Osteocyte (in vitro differentiated cells): ENCODE measurements at places on chromosomes 3 and 15. TPM values are rescaled to one million over a fixed set of nuclear protein-coding genes. Genes with fewer than 3 reads are reported as not detected.

- no peaks in the 10 kb centered on the region for H3K27me3 ChIP-seq
- DNase-seq = no peak
- H3K4me3 ChIP-seq = no peak overlapping the region
- peaks cover 9% of the 10 kb centered on the region for H3K4me1 ChIP-seq
- peaks cover 8% of the 10 kb centered on the region for H3K36me3 ChIP-seq
Measured at GRCh38 chr3:196563721-196564225, 4.6 kb downstream of the WDR53 start.

FAM131A gene
- total RNA-seq = 10.1 and 11.3 TPM in 2 replicates

DNA sequence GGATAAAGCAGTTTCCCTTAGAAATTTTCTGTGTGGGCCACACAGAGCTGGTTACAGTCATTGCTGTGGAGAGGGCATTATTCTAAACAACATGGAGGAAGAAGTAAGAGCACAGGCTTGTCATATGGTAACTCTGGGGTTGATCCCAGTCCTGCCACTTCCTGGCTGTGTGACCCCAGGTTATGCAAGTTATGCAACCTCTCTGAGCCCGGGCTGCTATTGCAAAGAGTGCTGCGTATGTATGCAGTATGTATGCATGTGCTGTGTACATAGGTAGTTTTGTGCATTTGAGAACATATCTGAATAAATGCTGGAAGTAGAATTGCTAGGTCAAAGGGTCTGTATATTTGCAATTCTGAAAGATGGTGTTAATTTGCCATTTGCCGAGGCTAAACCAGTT is 9.2 kb downstream of the SPSB4 start:
- no peaks in the 10 kb centered on the region for H3K36me3 ChIP-seq
- no peak overlapping the region for H3K4me3 ChIP-seq
- H3K27me3 ChIP-seq = no peaks in the 10 kb centered on the region
- H3K4me1 ChIP-seq = peaks cover 11% of the 10 kb centered on the region

GRCh38 chr3:195896361-195897080 is 11.8 kb downstream of the TNK2 start:
- no peak for DNase-seq
- H3K36me3 ChIP-seq = no peaks in the 10 kb centered on the region
- peak overlapping the region; percentile 71 for H3K4me3 ChIP-seq
- peak overlapping the region; percentile 92 for H3K27ac ChIP-seq
- H3K4me1 ChIP-seq = peaks cover 73% of the 10 kb centered on the region
- no peaks in the 10 kb centered on the region for H3K27me3 ChIP-seq

DNA sequence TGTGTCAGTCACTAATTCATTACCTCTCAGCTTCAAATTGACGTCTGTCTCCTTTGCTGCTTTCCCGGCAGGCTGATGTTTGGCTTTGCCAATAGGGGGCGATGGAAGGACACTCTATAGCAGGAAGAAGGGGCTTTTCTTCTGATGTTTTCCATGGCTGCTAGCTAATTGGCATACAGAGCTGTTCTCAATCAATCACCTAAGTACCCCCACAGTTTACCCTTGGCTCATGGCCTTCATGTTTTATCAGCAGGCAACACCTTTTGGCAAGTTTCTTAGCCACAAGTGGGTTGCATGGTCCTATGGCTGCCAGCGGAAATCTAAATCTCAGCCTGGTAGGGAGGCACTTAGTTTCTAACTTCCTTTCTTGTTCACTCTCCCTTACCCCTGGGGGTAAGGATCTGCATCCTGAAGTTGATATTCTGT is 45.0 kb downstream of the ESYT3 start:
- peaks cover 15% of the 10 kb centered on the region for H3K27me3 ChIP-seq
- peaks cover 2% of the 10 kb centered on the region for H3K36me3 ChIP-seq
- H3K4me1 ChIP-seq = no peaks in the 10 kb centered on the region
- H3K4me3 ChIP-seq = no peak overlapping the region

CTSH gene
- 6.1 and 6.4 TPM in 2 replicates for total RNA-seq

DNA sequence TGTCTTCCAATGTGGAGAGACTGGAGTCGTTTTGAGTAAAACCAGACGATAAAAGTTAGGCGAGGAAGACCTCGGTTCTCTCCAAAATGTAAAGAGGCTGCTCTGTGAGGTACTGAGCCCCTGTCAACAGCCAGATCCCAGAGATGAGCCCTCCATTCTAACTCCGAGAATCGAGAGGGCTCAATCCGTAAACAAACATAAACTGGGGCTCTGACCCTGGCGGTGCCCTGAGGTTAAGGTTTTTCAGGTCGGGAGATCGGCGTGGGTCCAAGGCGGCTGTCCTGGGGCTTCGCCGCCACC is 417 bp downstream of the TBCCD1 start:
- peaks cover 8% of the 10 kb centered on the region for H3K36me3 ChIP-seq
- no peak for DNase-seq
- H3K4me3 ChIP-seq = peak overlapping the region; percentile 92
- peak overlapping the region; percentile 91 for H3K27ac ChIP-seq
- H3K27me3 ChIP-seq = no peaks in the 10 kb centered on the region

ADAMTS9 gene
- 0.94 and 1.5 TPM in 2 replicates for total RNA-seq

DNA sequence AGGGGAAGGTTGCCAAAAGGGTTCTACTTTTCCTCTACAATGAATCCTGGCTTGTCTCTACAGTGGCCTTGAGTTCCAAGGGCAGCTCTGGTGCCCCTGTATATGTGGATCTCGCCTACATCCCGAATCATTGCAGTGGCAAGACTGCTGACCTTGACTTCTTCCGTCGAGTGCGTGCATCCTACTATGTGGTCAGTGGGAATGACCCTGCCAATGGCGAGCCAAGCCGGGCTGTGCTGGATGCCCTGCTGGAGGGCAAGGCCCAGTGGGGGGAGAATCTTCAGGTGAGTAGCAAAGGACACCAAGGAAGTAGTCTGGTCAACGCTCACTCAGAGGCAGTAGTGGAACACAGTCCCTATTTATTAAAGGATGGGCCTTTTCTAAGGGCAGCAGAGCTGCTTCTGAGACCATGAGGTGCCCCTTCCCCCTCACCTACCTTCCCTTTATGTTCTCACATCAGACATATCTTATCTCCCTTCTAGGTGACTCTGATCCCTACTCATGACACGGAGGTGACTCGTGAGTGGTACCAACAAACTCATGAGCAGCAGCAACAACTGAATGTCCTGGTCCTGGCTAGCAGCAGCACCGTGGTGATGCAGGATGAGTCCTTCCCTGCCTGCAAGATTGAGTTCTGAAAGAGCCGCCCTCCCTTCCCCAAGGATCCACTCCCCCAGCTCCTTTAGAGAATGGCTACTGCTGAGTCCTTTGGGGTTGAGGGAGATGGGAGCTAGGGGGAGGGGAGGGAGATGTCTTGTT is 12.4 kb downstream of the MAP1A start:
- DNase-seq = no peak
- H3K27ac ChIP-seq = peak overlapping the region; percentile 7
- no peaks in the 10 kb centered on the region for H3K27me3 ChIP-seq
- H3K4me1 ChIP-seq = peaks cover 12% of the 10 kb centered on the region

DNA sequence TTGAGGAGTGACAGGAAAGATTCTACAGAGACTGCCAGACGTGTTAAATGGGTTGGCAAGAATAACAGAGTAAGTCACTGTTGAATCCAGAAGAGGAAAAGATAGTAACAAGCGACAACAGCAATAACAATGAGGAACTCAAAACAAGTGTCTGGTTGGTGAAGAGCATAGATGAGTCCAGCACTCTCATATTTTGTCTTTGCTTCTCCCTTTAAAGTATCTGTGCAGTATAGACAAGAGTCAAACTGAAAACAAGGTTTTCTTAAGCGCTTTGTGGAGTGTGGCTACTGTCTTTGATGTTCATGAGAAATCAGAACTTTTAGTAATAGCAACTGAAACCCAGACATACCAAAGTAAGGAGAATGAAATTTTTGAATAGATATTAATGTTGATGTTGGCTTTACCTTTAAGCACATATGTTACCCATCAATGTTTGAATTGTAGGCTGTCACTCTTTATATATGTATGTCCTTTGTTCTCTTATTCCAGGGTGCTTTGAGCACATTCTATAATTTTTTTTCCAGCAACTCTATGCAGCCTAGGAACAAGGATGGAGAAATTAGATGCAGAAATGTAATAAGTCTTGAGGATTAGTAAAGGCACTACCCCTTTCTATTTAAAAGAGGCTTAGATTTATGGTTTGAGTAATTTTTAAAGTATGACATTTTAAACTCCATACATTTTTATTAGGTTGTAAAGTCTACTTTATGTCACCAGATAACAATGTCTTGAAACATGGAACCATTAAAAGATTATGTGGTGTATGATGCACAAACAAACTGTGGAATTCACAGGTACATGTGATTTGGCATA is 185.5 kb downstream of the NFKBIZ start:
- H3K4me3 ChIP-seq = no peak overlapping the region
- no peaks in the 10 kb centered on the region for H3K27me3 ChIP-seq
- no peaks in the 10 kb centered on the region for H3K36me3 ChIP-seq
- DNase-seq = no peak
- H3K27ac ChIP-seq = peak overlapping the region; percentile 31

- DNase-seq = no peak
- H3K4me1 ChIP-seq = peaks cover 6% of the 10 kb centered on the region
- H3K4me3 ChIP-seq = no peak overlapping the region
- no peak overlapping the region for H3K27ac ChIP-seq
- H3K27me3 ChIP-seq = no peaks in the 10 kb centered on the region
- no peaks in the 10 kb centered on the region for H3K36me3 ChIP-seq
Measured at GRCh38 chr15:50145451-50145872, 26.4 kb upstream of the ATP8B4 start.

SI gene
- total RNA-seq = not detected in 2 replicates

- no peaks in the 10 kb centered on the region for H3K36me3 ChIP-seq
- no peak for DNase-seq
- peaks cover 4% of the 10 kb centered on the region for H3K27me3 ChIP-seq
- H3K27ac ChIP-seq = no peak overlapping the region
- H3K4me1 ChIP-seq = no peaks in the 10 kb centered on the region
Measured at GRCh38 chr3:60009931-60010478, 960.2 kb upstream of the CFAP20DC start.

CLDN18 gene
- not detected in 2 replicates for total RNA-seq

DNA sequence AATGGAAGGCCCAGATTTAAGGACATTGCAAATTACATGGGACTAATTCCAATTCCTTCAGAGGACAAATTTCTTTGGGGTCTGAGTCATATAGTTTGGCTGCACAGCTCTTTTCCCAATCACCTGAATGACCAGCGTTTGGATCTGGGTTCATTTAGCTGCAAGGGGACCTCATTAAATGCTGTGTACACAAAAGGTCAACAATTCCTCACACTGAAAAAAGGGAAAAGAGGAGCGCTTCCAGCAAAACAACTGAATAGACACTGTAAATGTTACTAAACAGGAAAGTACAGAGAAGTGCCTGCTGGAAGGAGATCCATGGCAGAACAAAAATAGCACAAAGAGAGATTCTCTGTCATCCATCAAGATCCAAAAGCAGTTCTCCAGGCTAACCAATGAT is 356.0 kb upstream of the LMCD1 start:
- DNase-seq = no peak
- H3K4me3 ChIP-seq = no peak overlapping the region
- no peak overlapping the region for H3K27ac ChIP-seq

- no peaks in the 10 kb centered on the region for H3K4me1 ChIP-seq
- no peaks in the 10 kb centered on the region for H3K27me3 ChIP-seq
- no peak for DNase-seq
- H3K36me3 ChIP-seq = no peaks in the 10 kb centered on the region
- H3K27ac ChIP-seq = no peak overlapping the region
- H3K4me3 ChIP-seq = no peak overlapping the region
Measured at GRCh38 chr15:75008629-75009326, 13.4 kb downstream of the SCAMP5 start.

DNA sequence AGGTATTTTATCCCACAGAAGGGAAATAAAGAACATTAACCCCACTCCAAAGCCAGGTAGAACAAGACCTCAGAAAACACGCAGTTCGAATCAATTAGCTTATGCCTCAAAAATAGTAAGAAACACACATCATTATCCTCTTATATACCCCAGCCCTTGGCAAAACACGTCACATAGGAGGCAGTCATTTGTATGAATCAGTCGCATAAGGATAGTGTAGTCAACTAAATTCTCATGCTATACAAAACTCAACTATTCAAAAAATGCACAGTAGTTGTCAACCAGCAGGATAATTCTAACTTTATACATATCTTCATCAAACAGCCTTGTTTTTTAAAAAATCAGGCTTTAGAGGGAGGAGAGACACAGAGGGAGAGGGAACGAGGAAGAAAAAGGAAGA is 298.4 kb downstream of the FOXP1 start:
- H3K27ac ChIP-seq = peak overlapping the region; percentile 75
- H3K4me1 ChIP-seq = peaks cover 16% of the 10 kb centered on the region
- peaks cover 3% of the 10 kb centered on the region for H3K36me3 ChIP-seq
- no peaks in the 10 kb centered on the region for H3K27me3 ChIP-seq
- H3K4me3 ChIP-seq = no peak overlapping the region

PRSS50 gene
- total RNA-seq = not detected in 2 replicates

PEAK1 gene
- total RNA-seq = 125 and 131 TPM in 2 replicates
